NCI-H1417 (cell line): ENCODE measurements at places on chromosomes 4 and X.

DNA sequence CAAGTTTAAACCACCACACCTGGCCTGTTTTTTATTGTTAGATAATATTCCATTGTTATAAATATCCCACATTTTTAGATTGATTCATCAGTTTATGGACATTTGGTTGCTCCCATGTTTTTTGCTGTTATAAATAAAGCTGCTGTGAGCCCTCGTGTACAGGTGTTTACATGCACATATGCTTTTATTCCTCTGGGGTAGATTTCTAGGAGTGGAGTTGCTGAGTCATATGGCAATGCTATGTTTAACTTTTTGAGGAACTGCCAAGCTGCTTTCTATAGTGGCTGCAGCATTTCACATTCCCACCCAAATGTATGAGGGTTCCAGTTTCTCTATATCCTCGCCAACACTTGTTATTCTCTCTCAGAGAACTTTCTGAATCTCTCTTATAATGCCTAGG lies 90.5 kb downstream of the TBL1X start:
- DNase-seq = no peak

GRCh38 chr4:36313301-36313700 lies 31.9 kb downstream of the DTHD1 start:
- no peak for DNase-seq

- DNase-seq = no peak
Measured at GRCh38 chr4:188143731-188144130, 4.5 kb downstream of the TRIML1 start.

- no peak for DNase-seq
Measured at GRCh38 chr4:38815885-38816782, 11.5 kb upstream of the TLR1 start.

GRCh38 chrX:56569378-56570057 lies 6.1 kb downstream of the UBQLN2 start:
- no peak for DNase-seq

DNA sequence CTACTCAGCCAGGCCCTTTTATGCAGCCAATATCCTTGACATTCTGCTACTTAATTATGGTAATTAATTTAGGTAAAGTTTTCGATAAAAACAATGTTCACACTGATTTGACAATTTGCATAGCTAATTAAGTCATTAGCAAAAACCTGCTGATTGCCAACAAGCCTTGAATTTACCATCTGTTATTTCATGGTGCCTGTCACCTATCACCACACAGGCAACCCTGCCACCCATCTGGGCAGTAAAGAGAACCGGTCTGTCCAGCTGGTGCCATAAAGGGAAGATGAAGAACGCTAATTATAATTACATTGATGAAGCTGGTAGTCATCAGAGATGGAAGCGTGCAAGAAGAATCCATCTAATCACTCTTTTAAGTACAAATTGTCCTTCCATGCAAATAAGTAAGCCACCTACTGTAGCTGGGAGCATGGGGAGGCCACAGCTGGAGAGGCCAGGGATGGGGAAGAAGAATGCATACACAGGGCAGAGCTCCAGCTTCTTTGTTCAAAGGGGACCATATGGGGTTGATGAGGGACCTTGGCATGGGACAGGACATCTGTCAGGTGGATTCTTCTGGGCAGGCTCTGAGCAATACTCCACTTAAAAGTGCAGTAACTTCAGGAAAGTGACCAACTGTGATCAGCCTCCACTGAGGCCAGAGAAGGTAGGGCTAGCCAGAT lies 277.3 kb upstream of the TAPT1 start:
- DNase-seq = no peak

DNA sequence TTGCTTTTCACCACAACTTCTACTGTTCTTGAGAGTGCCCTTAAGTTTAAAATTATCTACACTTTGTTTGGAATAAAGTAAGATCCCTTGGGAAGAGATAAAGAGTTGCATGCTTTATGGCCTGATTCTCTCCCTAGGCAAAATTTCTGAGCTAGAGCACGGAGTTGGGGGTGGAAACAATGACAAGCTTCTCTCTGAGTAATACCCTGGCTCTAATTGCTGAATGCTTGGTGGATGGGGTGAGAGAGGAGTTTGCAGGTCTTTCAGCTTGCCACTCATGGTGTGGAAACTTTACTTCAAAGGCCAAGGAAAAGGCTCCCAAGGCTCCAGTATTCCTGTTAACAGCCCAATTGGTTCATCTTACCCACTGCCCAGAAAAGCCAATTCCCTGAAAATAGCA lies 26.1 kb upstream of the PRDM8 start:
- no peak for DNase-seq

DNA sequence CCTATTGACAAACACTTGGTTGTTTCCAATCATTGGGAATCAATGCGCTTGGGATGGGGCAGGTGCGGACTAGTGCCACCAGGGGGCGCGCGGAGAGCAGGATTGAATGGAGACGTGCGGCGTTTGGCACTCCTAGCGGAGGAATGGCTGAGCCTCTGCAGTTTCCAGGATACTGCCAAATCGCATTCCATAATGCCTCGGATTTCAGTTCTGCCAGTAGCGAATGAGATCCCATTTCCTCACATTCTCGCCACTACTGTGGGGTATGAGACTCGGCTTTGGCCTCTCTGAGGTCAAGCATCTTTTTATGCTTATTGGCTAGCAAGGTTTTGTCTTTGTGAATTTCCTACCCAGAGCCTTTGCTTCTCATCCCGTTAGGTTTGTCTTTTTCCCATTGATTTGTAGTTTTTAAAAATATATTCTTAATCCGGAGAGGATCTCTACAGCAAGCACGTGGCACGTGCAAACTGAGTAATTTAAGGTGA lies 28.7 kb downstream of the CLDN34 start:
- DNase-seq = peak; percentile 52

- no peak for DNase-seq
Measured at GRCh38 chrX:97159916-97160800, 276.4 kb downstream of the RPA4 start.

GRCh38 chr4:110666030-110666429 lies 43.2 kb upstream of the PITX2 start:
- peak; percentile 7 for DNase-seq

GRCh38 chrX:134798472-134798871 lies 140.2 kb upstream of the PLAC1 start:
- no peak for DNase-seq

GRCh38 chr4:76947369-76947768 lies 2.2 kb upstream of the SEPTIN11 start:
- DNase-seq = no peak

DNA sequence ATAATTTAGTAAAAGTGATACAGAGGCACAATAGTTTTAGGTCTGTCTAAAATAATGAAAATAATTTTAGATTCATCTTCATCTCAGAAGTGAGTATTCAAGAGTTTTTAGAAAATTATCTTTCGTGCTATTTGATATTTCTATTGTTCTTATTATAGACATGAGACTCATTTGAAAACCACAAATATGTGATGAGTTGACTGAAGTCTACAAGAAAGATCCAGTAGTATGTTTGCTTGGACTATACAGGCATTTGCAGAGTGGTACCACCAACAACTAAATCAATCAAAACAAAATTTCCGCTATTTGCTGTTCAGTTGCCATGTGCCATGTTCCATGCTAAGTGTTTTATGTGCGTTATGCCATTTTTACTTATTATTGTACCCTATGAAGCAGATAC lies 1318.5 kb downstream of the STIM2 start:
- DNase-seq = no peak

GRCh38 chr4:110155654-110156053 lies 42.8 kb downstream of the ELOVL6 start:
- no peak for DNase-seq

- DNase-seq = no peak
Measured at GRCh38 chr4:150176547-150176946, 98.3 kb downstream of the DCLK2 start.

DNA sequence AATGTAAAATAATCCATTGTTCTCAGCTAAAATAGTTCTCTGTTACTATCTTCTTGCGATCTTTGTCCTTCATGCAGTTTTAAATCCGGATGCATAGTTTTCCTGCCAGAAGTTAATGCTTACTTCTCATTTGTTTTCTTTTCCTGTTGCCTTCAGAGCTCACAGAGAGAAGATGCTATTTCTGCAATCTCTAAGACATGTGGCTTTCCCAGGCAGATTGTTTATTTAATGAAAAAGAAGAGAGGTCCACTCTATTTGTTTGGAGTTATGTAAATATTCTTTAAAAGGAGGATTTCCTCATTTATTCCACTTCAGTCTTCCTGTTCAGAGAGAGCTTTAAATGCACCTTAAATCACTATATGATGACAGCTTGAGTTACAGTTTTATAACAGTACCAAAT lies 39.3 kb upstream of the HPGD start:
- DNase-seq = peak; percentile 49

DNA sequence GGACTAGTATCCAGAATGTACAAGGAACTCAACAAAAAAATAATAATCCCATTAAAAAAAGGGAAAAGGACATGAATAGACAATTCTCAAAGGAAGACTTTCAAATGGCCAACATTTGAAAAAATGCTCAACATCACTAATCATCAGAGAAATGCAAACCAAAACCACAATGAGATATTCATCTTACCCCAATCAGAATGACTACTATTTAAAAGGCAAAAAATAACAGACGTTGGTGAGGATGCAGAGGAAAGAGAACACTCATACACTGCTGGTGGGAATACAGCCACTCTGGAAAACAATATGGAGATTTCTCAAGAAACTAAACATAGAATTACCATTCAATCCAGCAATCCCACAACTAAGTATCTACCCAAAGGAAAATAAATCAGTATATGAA lies 133.1 kb downstream of the KDR start:
- DNase-seq = no peak

DNA sequence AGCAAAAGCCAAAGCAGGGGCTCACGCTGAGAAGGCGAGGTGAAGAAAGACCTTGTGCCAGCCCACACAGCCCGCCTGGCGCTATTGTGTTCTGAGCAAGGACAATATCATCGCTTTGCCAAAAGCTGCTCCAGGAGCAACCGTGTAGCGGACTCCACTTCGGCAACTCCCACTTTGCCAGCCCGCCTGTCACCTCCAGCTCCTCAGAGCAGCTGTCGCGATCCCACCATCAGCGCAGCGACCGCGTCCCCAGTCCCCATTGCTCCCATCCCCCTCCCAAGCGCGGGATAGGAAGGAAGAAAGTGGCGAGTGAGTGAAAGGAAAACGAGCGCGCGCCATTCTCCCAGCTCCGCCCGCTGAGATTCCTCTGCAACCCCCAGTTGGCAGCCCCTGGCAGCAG lies 759 bp downstream of the ZC4H2 start:
- peak; percentile 79 for DNase-seq

DNA sequence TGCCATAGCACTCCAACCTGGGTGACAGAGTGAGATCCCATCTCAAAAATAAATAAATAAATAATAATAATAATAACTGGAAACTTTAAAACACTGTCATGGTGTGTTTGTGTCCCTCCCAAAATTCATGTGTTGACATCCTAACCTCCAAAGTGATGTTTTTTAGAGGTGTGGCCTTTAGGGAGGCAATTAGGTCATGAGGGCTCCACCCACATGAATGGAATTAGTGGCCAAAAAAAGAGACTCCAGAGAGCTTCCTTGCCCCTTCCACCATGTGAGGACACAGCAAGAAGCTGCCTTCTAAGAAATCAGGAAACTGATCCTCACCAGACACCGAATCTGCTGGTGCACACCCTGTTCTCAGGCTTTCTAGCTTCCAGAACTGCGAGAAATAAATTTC lies 23.8 kb upstream of the RAPGEF2 start:
- DNase-seq = no peak

- no peak for DNase-seq
Measured at GRCh38 chrX:109187473-109188168, 294.3 kb downstream of the GUCY2F start.

GRCh38 chr4:155984106-155984797 lies 30.6 kb upstream of the CTSO start:
- DNase-seq = no peak

GRCh38 chrX:153688911-153689590 lies 1.3 kb downstream of the SLC6A8 start:
- DNase-seq = no peak

DNA sequence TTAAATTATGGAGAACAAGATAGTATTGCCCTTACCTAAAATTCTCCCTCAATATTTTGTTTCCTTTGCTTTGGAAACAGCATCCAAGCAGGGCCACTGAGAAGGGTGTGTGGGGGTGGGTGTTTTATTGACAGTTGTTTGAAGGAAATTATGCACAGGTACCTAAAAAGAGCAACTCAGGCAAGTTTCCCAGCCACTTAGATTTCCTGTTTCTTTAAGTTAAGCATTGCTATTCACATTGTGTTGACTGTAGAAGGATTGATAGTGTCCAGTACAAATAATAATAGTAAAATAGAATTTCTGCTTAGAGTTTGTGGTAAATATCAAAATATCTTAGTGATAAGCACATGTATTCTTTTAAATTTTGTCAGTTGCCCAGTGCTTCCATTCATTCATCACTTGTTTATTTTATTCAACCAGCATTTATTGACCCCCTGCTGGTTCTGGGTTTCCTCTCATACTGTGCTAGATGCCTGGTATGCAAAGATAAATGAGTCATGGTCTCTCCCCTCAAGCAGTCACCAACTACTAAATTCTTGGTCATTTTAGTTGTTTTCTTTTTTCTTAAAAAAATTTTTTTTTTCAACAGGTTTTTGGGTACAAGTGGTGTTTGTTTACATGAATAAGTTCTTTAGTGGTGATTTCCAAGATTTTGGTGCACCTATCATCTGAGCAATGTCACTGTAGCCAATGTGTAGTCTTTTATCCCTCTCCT lies 50.0 kb downstream of the GALNT7 start:
- no peak for DNase-seq

DNA sequence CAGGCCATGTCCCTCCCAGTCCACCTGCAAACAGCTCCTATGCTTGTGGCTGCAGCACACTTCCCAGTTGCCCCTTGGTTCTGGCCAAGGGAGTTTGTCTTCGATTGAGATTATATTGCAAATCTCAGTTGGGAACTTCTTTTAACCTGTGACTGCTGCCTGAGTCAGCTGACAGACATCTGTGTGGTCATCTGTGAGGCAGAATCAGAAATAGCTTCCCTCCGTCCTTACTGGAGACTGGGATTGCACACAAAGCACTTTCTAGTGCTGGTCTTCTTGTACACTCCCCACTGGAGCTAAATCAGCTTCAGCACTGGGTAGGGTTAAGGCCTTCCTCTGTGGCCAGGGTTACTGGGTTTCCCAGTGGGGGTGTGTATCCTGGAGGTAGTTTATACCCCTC lies 34.3 kb downstream of the ZNF330 start:
- DNase-seq = no peak
